Activated CD8-positive, alpha-beta memory T cell treated with anti-CD3 and anti-CD28 coated beads, Interleukin-2, amount 10 ng/mL, durations not matched to agents 7 days and 5 days (primary cell): ENCODE measurements at places on chromosomes 1 and 21.

- DNase-seq: no peak
These were observed 95.0 kb upstream of the C1orf105 start for GRCh38 chr1:172325531-172325930.

GRCh38 chr1:195960580-195960979 is 647.7 kb downstream of the KCNT2 start:
- no peak for DNase-seq

- DNase-seq: no peak
These were observed 196.4 kb downstream of the GREM2 start for GRCh38 chr1:240415532-240415931.

DNA sequence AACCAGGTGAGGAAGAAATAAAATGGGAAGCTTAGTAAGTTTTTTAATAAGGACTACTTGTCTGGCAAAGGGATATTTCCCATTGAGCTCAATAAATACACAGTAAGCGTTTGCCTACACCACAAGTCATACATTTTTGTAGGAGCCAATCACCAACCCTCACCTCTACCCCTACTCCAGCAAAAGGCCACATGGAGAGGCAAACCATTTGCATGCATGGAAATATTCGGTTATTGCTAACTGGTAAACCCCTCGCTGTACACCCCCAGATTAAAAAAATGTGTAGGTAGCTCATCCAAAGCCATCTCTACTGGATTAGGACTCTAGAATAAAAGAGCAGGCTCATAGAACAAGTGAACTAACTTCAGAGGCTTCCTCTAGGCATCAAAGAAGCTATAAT is 21.1 kb downstream of the PDPN start:
- no peak for DNase-seq

- no peak for DNase-seq
These were observed 25.1 kb downstream of the IARS2 start for GRCh38 chr1:220119043-220119512.

- DNase-seq: no peak
These were observed 35.6 kb upstream of the MGST3 start for GRCh38 chr1:165595246-165595938.

DNA sequence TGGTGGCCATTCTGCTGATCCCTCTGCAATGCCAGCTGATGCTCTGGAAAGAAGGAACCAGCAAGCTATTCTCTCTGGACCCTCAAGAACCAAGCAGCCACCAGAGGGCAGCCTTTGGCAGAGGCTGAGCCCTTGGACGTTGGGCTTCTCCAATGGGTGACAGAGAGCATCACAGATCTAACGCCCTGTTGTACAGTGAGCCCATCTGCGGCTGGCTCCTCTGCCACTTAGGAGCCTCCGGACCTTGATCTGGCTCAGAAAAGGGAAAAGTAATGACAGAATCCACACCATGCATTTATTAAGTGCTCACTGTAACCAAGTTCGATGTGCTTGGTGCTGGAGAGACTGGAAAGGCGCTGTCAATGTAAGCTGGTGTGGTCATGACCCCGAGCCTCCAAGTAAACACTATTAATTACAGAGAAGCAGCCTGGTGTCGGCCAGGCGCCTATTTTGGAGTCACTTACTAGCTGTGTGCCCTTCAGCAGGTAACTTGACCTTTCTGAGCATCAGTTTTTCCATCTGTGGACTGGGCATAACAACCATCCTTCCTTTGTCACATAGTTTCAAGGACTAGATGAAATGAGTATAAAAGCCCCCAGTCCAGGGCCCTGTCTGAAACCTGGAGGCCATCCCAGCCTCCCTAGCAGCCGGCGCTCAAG is 34.9 kb downstream of the ECE1 start:
- DNase-seq: peak; percentile 87

DNA sequence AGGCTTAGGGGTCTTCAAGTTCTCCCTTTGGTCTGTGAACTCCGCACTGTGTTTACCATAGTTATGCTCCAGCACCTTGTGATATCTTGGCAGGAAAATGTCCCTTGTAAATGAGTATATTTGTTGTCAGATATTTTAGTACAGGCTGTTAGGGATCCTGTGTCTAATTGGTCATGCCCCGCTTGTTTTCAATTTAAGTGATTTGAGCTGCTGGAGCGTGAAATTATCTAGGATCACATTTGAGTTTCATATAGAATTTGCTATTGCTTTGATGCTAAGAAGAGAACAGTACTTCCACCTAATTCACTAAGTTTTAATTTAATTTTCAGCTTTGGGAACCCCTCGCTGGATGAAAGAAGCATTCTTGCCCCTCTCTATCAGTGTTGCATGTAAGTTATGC is 15.4 kb upstream of the TOR3A start:
- no peak for DNase-seq

DNA sequence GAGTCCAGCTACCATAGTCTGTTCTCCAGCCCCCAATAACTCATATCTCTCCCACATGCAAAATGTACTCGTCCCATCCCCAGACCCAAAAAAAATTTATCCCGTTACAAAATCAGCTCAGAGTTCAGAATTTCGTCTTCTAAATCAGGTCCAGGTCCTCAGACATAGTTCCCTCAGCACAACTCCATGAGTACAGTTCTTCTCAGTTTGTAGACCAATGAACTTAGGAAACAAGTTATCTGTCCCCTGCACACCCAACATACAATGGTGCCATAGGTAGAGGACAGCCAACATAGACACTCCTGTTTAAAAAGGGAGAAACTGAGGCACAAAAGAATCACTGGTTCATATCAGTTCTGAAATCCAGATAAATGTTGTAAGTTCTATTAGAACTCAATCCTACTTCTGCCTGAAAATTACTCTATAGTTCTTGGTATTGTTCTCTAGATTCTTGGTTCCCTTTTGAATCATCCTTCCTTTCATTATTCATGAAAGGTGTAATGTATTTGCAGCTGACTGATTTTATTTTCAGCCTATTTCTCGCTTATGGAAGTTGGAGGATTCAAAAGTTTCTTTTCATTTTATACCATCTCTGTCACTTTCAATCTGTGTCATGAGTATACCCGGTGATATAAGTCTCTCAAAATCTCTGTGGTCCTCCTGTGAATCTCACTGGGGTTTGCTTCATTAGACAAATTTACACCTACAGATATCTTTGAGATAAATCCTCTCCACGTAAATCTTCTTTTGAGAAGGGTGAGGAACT is 75.8 kb upstream of the TSPAN2 start:
- no peak for DNase-seq

DNA sequence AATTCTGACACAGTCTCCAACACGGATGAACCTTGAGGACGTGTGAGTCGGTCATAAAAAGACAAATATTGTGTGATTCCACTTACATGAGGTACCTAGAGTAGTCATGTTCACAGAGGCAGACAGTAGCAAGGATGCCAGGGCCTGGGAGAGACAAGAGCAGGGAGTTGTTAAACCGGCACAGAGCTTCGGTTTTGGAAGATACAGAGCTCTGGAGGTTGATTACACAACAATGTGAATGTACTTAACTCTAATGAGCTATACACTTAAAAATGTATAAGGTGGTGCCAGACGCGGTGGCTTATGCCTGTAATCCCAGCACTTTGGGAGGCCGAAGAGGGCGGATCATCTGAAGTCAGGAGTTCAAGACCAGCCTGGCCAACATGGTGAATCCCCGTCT is 37.8 kb upstream of the NEK2 start:
- DNase-seq: no peak

- DNase-seq: no peak
These were observed 2.9 kb upstream of the PRDX6 start for GRCh38 chr1:173474097-173474779.

DNA sequence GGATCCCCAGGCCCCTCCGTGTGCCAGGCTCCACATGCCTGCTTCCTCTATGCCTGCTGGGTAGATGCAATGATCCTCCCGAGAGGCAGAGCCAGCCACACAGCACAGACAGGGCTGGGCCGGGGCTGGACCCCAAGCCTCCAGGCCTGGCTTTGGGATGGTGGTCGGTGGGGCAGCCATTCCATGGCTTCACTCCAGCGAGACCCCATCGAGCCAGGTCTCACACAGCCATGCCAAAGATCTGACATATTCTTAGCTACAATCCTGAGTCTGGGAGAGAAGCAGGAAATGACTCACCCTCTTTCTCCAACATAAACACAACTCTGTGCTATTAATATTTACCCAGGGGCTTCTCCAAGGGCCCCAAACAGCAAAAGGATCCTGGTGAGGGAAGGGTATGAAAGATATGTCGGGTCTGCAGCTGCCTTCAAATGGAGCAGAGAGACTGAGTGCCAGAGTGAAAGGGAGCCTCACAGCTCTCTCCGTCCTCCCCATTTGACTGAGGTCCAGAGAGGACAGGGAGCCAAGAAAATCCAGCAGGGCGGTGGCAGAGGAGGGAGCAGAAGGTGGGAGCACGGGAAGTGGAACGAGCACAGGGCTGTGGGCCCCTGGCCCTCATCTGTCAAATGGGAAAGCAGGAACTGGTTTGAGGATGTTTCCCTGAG is 639.5 kb downstream of the MATN1 start:
- DNase-seq: no peak

DNA sequence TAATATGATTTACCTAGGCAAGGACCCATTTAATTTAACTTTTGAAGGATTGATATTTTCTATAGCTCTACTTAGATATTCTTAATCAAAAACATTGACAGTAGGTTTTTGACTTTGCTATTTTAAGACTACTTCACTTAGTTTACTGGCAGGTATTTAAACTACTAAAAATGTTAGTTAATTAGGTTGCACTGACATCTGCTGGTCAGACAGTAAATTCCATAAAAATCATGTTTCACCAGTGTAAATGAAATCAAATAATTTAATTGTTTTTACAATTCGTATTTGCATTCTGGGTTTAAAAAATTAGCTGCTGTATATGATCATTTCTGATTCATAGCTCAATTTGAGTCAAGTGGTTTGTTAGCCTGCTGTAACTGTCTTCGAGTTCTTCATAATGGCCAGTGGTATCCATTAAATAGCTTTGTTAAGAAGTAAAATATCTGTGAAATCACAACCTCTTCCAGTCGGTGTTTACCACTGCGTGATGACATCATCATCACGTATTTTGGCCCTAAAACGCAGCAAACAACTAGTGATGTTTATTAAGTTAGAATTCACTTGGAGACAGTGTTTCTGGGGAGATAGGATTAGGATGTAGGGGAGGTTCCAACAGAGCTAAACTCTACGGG is 26.2 kb downstream of the EXTL2 start:
- DNase-seq: no peak

- peak; percentile 31 for DNase-seq
These were observed 185.7 kb downstream of the FOXD2 start for GRCh38 chr1:47623557-47623940.

GRCh38 chr1:167673265-167673664 is 43.2 kb downstream of the RCSD1 start:
- DNase-seq: no peak

DNA sequence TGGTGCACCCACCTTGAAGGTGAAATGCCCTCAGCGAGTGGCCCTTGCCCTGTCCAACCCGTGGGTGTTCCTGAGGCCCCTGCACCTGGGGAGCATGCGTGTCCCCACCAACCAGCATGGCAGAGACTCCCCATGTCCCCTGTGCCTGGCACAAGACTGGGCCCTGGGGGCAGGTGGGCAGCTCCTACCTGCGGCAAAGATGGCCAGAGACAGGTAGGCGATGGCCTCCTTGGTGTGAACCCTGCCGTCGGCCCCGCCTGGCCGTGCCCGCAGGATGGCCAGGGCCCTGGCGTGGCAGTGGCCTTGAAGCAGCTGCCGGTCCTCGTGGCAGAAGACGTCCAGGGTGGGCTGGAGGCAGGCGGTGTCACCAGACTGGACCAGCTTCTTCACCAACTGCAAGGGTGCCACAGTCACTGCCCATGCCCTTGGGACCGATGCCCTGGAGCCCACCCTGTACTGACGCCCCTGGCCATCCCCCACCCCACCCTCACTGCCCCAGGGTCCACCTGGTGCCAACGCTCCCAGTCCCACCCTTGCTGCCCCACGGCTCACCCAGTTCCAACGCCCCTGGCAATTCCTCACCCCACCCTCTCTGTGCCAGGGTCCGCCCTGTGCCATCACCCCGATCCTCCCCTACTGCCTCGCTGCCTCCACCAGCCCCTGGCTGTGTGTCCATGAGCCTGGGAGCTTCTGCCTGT is 15.7 kb downstream of the TTC34 start:
- DNase-seq: no peak

DNA sequence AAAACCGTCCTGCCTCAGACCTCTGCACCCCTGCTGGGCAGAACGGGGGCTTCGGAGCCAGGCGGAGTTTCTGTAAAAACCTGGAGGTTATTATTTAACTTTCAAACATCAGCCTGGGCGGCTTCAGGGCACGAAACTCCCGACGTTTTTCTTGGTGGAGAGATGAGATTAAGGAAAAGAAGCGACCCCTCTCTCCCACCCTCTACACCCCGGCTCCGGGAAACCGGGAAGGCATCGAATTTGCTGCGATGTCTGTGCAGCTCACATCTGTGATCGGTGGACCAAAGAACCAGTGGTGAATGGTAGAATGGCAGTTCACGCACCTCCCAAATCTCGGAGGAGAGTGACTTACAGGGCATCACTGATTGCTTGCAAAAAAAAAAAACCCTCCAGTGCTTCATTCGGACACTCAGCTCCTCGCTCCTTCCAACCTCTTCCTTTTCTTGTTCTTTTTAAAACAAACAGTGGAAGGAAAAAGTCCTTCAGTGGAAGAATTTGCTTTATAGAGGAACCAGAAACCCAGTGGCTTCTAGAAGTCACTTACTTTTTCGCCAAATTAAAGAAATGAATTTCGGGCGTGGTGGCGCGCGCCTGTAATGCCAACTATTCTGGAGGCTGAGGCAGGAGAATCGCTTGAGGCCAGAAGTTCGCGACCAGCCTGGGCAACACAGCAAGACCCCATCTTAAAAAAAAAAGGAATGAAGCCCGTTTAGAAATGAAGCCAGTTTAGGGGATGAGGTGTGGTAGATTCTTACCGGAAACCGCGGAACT is 884 bp downstream of the PHACTR4 start:
- peak; percentile 66 for DNase-seq

DNA sequence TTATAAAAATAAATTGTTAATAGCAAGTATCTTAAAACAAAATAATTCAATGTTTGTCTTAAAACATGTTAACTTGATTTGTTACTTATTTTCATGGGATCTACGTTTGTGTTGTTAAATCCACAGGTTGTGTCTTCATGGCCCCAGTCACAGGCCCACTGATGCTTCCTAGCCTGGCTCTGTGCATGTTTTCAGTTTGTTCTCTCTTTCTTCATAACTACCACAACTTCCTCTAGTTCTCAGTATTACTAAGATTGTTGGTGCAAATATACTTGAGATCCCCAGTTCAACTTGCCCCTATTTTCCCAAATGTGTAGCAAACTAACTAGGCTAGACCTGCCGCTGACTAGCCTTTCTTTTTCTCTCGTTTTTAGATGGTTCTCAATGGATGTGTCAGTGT is 250.5 kb downstream of the NRIP1 start:
- no peak for DNase-seq

DNA sequence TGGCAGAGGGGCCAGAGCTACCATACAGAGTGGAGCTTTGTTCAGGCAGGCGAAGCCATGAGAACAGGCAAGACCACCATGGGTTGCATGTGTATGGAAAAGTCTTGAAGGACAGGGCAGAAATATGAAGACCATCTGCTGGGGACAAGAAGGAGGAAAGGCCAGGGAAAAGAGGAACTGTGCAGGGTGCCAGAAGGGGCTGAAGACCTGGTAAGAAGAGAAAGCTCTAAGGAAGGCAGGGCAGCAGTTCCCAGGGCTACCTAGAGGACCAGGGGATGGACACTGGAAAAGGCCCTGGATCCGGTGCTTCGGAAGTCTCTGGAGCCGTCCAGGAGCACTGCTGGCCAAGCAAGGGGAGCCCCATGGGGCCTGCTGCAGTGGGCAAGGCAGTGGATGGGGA is 43.4 kb downstream of the PKP1 start:
- DNase-seq: no peak
